ENCODE measurements at places on chromosomes 4 and X. TPM values are rescaled to one million over a fixed set of nuclear protein-coding genes. Genes with fewer than 3 reads are reported as not detected.

The LRAT gene
- not detected for total RNA-seq

The SPON2 gene
- 1.4 TPM for total RNA-seq

The SMARCA1 gene
- 0.28 TPM for total RNA-seq

The HPF1 gene
- total RNA-seq: 32.0 TPM

The TIGD4 gene
- total RNA-seq: 0.38 TPM

The HDX gene
- 1.6 TPM for total RNA-seq

The CTAG1B gene
- total RNA-seq: not detected

The FABP2 gene
- not detected for total RNA-seq

The VCX gene
- not detected for total RNA-seq

The ZNF711 gene
- total RNA-seq: 0.53 TPM

The MAB21L2 gene
- total RNA-seq: not detected

The HS3ST1 gene
- total RNA-seq: 0.03 TPM

The MECP2 gene
- 45.7 TPM for total RNA-seq

The SLIT2 gene
- total RNA-seq: not detected

The ARHGAP24 gene
- 1.5 TPM for total RNA-seq

The SLC7A11 gene
- total RNA-seq: 0.63 TPM

The GLOD5 gene
- not detected for total RNA-seq

The LONRF3 gene
- 7.1 TPM for total RNA-seq

The PIGA gene
- 22.8 TPM for total RNA-seq

The WWC2 gene
- total RNA-seq: 5.6 TPM

The FAM149A gene
- not detected for total RNA-seq

The TMPRSS11D gene
- not detected for total RNA-seq

The PABPC1L2A gene
- total RNA-seq: not detected

The CDX4 gene
- not detected for total RNA-seq

The OPHN1 gene
- 0.33 TPM for total RNA-seq

The CMC4 gene
- 1.1 TPM for total RNA-seq

The CACNA1F gene
- total RNA-seq: 0.13 TPM

The RIPPLY1 gene
- not detected for total RNA-seq

The ZDHHC15 gene
- 0.40 TPM for total RNA-seq

The RTL9 gene
- total RNA-seq: not detected

The MID1IP1 gene
- total RNA-seq: 72.0 TPM

The MTNR1A gene
- not detected for total RNA-seq

The BMP3 gene
- not detected for total RNA-seq

The ITIH6 gene
- total RNA-seq: not detected

Measured in activated T-cell treated with anti-CD3 and anti-CD28 coated beads, Interleukin-2, amount 50 U/mL, for 4 hours (primary cell).